GM04504 (cell line): ENCODE measurements at places on chromosomes 5 and 9.

- DNase-seq: peak; percentile 32
These were observed 39.7 kb downstream of the FABP6 start for GRCh38 chr5:160269017-160269416.

DNA sequence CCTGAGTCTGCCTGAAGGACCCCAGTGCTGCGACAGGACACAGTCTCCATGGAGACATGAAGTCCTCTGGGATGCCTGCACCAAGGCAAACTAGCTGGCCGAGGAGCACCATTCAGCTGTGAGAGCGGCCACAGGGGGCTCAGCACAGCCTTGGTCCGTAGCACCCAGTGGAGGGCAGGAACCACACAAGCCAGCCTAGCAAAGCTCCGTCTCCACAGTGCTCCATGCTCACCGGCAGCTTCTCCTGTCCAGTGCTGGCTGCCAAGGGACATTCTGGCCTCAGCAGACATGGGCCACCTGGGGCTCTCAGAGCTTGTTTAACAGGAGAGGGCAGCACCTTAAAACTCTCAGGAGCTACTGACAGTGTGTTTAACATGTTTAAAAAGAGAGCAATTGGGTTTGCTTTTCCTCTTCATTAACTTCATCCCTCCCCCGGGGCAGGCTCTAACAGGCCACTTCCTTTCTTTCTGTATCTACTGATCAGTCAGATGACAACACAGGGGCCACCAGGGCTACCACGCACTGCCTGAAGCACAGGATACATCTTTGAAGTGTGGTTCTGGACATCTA lies 57.0 kb downstream of the SECISBP2 start:
- no peak for DNase-seq

DNA sequence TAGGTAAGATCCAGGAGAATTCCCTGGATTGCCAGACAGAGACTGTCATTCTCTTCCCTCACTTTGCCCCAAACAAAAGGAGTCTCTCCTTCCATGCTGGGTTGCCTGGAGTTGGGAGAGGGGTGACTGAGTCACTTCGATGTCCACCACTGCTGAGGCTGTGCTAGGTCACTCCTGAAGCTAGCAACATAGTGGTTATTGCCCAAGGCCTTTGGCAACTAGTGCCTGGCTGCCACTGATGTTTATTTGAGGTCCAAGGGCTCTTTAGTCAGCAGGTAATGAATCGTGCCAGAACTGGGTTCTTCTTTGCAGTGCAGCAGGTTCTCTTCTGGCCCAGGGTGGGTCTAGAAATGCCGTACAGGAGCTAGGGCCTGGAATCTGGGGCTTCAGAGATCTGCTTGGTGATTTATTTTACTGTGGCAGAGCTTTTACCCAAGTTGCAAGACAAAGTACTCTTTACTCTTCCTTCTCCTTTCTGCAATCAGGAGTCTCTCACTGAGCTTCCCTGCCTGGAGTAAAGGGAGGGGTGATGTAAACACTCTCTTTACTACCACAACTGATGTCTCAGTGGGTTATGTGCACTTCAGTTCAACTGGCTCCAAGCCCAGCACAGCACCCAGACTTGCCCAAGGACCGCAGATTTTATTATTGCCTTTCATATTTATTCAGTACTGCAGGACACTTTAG lies 155.7 kb upstream of the SH3GL2 start:
- no peak for DNase-seq

GRCh38 chr9:103709366-103709765 lies 384.7 kb upstream of the SMC2 start:
- no peak for DNase-seq

GRCh38 chr9:126604059-126605055 lies 9.4 kb upstream of the LMX1B start:
- DNase-seq: no peak

DNA sequence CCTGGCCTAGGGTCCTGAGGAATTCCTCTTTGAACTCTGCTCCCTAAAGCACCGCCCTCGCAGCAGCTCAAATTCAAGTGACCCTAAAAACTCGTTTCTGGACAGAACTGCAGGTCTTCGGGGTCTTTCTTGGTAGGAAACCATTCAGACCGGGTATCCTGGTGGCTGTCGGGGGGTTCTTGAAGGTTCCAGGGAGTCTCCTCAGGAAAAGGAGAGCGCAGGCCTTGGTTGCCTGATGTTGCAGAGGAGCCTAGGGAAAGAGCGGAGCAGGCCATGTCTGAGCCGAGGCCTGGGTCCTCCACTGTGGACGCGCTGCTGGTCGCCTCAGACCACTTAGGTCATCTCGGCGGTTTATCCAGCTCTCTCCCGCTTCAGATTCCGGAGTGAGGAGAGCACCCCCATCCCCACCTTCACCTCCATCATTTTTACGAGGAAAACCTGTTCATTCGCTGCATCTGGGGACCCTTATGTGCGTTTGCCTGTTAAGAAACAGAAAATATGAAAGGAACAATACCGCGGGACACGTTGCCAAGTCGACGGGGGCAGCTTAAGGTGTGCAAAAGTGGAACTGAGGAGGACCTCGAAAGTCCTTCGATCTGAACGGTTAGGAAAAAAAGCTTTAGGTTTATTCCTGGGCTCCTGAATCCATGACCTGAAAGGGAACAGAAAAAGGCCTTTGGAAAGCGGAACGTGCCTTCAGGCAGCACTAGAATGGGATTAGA lies 299.4 kb downstream of the PARP8 start:
- no peak for DNase-seq

- DNase-seq: no peak
These were observed 86.1 kb upstream of the ADAMTS2 start for GRCh38 chr5:179431221-179431824.

DNA sequence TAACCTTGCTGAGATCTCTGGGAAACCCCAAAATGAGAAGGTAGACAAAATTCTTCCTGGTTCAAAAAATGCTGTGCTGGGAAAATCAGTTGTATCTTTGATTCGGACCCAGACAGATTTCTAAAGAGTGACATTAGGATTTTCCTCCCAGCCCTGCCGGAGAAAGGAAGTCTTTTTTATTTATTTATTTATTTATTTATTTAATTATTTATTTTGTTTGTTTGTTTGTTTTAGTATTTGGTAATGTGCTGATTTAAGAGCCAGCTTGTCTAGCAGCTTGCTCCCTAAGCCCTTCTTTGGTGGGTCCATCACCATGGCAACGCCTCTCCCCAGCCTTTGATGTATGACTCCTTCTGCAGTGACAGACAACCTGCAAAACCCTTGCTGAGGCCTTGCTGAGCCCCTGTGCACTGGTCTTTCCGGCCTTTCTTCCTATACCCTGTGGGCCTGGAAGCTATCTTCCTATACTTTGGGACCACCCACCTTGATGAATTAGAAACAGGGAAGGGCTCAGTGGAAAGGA lies 60.6 kb upstream of the AFAP1L1 start:
- no peak for DNase-seq

DNA sequence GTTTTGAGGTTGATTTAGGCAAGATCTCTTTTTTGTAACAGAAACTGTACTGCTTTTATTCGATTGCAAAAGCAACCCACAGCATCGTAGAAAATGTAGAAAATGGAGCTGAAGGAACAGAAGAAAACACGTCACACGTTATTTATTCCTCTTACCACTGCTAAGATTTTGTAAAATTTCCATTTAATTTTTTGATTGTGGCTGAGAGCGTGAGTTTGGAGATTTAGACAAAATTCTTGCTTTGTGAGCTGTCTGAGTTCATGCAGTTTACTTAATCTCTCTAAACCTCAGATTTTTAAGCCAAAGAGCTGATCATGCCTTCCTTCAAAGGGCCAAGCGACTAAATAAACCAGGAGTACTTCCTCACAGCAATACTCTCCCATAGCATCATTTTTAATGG lies 24.8 kb downstream of the DPYSL3 start:
- peak; percentile 66 for DNase-seq

DNA sequence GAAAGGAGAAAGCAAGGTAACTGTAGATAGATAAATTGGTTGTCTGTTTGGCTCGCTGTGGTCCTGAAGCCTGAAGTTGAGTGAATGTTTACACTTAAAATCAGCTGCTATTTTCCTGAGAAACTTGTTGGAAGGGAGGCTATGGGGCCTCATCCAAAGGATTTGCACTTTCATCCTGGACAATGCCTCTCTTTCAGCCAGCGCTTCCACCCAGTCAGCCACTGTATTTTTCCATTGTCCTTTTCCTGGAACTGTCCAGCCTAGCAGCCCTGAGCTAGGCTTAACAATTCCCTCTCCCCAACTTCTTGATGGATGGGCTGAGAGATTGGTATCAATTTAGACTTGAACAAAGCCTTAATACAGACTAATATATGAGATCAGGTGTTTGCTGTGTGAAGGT lies 429.2 kb downstream of the DMAC1 start:
- no peak for DNase-seq

DNA sequence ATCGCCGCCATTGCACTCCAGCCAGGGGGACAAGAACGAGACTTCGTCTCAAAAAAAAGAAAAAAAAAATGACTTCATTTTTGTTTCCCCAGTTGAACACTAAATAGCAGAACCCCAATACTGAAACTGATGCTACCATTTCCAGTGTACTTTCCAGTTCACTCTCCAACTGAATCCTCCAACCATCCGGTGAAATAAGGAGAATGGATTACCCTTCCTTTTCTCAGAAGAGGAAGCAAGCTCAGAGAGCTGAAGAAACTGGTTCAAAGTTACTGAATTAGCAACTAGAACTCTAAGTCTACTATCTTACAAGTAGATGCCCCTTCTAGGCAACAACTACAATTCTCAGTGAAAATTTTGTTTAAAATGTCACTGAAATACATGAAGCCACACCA lies 3.9 kb downstream of the FAM13B start:
- DNase-seq: no peak

DNA sequence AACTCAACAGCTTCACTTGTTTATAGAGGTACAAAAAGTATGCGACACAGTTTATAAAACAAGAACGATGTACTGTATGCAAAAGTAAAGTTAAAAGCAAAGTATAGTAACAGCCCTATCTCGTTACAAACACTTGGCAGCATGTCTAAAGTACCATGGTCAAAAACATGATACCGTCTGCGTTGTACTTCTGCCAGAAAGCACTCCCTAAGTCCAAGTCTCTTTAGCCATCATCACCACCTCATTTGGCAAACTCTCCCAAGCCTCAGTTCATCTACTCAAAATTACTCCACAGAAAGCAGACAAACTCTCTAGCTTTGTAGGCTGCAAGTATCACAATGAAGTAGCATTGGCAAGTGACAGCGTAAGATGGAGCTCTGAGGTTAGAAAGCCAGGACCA lies 73.4 kb downstream of the NFIB start:
- DNase-seq: no peak

- DNase-seq: no peak
These were observed 23.8 kb downstream of the C5orf58 start for GRCh38 chr5:170256571-170256970.

DNA sequence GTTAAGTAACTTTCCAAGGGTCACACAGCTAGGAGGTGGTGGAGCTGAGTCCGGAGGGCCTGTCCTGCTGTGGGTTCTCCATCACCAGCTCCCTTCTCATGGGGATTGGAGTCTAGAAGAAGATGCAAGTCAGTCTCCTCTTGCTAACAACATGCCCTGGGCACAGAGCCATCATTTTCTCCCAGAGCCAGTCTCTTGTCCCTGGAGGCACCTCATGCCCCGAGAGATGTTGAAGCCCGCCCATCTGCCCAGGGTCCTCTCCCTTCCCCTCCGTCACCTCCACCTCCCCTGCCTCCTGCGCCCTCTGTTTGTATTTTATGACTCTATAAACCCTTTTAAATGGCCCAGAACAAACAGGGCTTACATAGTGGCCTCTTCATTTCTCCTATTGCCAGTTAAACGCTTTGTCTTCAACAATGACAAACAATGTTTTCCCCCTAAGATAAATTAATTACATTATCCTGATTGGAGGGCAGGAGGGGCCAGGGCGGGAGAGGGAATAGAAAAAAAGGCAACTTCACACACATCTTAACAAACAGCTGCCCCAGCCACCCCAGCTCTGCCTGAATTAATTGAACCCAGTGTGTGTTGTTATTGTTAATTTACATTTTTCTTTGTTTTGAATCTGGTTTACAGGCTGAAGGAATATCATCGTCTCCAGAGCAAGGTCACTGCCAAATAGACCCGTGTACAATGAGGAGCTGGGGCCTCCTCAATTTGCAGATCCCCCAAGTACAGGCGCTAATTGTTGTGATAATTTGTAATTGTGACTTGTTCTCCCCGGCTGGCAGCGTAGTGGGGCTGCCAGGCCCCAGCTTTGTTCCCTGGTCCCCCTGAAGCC lies 55.8 kb downstream of the ASS1 start:
- no peak for DNase-seq

DNA sequence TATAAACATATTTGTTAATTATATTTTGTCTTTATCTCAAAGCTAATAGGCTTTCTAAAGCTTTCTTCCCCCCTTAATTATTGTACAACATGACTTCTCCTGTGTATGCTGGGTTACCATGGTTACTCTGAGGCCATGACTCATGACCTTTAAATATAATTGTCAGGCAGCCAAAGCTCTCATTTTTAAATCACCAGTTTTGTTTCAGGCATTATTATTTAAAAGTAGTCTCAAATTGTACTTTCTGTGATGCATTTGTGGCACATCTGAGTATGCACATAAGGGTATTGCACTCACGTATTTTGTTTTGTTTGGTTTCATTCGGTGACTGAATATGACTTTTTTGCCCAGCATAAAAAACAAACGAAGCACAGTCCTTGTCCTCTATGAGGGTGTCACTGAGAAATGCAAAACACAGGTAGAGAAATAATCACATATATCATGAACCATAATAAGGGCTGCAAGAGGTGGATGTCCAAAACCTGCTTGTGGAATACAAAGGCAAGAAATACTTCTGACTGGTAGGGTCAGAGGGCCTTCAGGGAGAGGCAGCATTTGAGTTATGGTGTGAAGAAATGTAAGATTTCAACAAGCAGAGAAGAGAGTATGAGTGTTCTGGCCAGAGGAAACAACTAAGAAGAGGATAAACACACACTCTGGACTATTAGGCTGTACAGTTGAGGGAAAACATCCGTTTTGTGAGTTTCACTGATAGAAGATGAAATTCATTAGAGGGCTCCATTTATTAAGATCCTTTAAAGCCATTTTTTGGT lies 2.1 kb downstream of the CCDC192 start:
- DNase-seq: peak; percentile 32

- DNase-seq: no peak
These were observed 19.8 kb downstream of the SLC31A1 start for GRCh38 chr9:113241161-113241560.

GRCh38 chr5:61884252-61884855 lies 421.7 kb upstream of the KIF2A start:
- no peak for DNase-seq

DNA sequence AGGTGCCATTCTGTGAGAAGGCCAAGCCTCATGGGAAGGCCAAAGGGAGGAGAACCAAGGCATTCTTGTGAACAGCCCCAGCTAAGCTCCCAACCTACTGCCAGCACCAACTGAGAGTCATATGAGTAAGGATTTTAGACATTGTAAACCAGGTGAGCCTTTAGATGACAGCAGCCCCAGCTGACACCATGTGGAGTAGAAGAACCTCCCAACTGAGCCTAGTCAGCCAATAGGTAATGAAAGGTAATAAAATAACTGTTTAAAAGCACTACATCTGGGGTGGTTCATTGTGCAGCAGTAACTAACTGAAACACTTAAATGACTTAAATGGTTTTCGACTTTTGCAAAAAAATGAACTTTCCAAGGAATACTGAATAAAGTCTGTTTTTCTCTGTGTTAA lies 172.6 kb upstream of the KIF2A start:
- DNase-seq: no peak

- no peak for DNase-seq
These were observed 62.6 kb upstream of the DMAC1 start for GRCh38 chr9:7862170-7862569.

GRCh38 chr5:132657676-132658380 lies at the start of gene IL13:
TSS of gene IL13 (plus strand) at chr5:132658173. CDS start at chr5:132658187, 14 bp downstream.
- no peak for DNase-seq
